Activated T-cell treated with anti-CD3 and anti-CD28 coated beads, Interleukin-2, amount 50 U/mL, for 24 hours (primary cell): ENCODE measurements at places on chromosomes 2 and 18.

GRCh38 chr2:124838406-124838805 lies 813.3 kb downstream of the CNTNAP5 start:
- DNase-seq = no peak

DNA sequence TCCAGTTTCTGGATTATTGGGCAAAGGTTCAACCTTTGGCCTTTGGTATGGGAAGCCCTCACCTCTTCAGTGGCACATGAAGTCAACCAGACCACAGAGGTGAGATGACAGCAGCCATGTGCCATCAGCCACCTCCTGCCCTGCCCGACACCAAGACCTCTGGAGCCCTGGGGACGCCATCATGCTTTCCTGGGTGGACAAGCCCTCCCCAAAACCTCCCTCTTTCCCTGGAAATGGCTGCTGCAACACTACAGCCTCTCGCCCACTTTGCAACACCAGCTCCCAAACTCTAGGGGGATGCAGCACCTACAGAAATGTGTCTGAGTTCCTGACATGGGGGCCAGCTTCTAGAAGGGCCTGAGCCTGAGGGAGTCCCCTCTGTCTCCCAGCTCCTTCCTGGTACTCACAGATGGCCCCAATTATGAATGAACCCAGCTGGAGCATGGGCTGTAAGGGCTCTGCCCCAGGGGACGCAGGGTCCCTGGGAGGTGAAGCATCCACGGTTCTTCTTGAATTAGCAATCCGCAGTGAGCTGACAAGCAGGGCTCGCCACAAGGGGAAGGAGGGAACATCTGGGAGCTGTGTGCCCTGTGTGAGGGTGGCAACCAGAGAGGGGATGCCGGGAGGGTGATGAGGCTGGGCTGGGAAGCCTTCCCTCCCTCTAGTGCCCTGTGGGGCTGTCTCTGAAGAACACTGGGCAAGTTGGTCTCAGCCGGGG lies 268.5 kb upstream of the HDAC4 start:
- DNase-seq = peak; percentile 11

GRCh38 chr2:233490831-233491230 lies 75.8 kb downstream of the USP40 start:
- DNase-seq = no peak

DNA sequence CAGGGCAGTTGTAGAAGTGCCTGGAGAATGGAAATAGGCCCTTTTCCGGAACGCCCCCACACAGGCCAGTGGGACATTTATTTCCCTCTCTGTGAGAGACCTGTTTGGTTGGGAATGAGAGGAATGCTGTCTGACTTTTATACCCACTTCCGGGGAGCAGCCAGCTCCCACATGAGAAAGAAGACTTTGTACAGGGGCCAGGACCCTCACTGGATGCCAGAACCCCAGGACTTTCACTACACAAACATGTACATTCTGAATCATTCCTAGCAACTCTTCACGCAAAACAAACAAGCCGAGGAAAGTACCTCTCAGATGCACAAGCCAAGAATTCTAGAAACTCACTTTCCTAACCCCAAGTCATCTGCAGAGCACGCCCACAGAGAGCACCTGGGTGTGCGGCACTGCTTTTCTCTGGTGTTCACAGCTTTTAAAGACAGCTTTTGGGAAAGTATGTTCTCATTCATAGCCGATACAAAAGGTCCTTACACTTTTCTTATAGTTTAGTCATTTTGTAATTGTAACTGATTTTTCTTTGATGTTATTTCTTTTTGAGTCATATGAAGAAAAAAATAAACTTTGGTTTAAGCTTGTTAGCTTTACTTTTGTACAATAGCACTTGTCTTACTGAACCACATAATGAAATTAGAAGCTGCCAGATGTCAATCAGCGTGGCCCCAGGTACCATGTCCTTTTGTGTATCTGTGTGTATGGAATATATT lies 856.1 kb upstream of the ID2 start:
- peak; percentile 53 for DNase-seq

GRCh38 chr2:234812851-234813250 lies 139.0 kb upstream of the SH3BP4 start:
- DNase-seq = no peak

- DNase-seq = peak; percentile 86
Measured at GRCh38 chr2:217789003-217789735, 213.6 kb downstream of the TNS1 start.

- DNase-seq = no peak
Measured at GRCh38 chr2:241559323-241560161, 997 bp downstream of the BOK start.

DNA sequence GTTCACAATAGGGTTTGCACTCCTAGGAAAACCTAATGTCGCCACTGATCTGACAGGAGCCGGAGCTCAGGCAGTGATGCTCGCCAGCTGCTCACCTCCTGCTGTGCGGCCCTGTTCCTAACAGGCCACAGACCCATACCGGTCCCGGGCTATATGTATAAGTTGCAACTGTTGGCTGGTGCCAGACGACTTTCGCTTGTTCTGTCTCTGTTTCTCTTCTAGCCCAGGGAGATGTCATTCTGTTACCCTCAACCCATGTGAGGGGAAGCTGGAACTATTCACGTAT lies 170.3 kb downstream of the BCL2 start:
- DNase-seq = no peak

- no peak for DNase-seq
Measured at GRCh38 chr2:183614799-183615435, 490.7 kb downstream of the NUP35 start.

DNA sequence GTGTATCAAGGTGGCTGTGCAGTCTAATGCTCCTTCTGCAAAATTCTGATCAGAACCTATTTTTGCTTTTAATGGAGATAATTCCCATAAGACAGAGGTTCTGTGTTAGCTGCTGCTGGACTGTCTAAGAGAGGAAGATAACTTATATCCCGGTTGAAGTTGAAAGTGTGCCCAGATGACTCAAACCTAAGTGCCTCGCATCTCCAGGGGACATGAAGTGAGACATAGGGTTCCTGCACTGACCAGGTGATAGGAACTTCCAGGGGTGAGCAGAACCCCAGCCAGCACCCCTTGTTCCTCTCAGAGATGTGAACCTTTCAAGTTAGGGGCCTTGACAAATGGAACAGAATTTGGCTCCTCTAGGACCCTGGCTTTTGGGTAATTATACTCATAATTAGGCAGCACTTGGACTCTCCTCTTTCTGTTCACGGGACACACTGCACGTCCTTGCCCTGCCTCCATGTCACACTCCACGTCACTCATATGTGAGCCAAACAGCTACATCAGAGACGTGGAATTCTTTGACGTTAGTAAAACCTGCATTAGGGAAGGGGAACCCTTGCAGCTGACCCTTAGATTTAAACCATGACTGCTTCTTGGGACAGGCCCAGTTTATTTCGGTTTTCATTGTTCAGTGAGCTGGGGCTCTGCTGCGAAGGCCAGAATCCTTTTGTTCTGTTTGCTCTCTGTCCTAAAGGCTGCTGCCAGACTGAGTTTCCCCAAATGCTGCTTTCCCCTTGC lies 104.5 kb upstream of the ALPP start:
- no peak for DNase-seq

DNA sequence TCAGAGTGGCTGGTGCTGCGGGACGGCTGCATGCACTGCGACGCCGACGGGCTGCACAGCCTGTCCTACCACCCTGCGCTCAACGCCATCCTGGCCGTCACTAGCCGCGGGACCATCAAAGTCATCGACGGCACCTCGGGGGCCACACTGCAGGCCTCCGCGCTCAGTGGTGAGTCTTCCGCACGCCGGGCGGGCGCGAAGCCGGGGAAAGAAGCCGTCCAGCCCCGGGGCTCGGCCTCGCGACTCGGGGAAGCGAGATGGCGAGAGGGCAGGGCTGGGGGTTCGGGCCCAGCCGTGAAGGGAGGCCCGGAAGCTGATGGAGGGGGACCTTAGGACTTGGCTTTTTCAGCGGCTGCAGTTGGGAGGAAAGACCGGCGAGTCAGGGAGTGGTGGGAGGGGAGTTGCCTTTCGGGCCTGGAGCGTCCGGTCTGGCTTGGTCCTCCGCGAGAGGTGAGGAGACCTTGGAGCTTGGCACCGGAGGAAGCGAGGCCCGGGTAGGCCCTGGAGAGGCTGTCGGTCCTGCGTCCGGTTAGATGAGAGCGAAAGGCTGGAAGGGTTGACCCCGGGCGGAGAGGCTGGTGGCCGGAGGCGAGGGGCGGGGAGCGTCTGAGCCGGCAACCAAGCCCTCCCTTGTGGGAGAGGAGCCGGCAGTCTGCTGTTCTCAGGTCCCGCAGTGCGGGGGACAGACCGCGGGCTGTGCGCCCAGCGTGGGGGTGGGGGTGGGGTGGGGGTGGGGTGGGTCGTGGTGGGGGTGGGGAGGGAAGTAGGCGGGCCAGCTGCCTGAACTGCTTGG lies 691 bp downstream of the BIRC6 start:
- DNase-seq = no peak

GRCh38 chr2:162565666-162566065 lies 221.7 kb downstream of the GCA start:
- no peak for DNase-seq

DNA sequence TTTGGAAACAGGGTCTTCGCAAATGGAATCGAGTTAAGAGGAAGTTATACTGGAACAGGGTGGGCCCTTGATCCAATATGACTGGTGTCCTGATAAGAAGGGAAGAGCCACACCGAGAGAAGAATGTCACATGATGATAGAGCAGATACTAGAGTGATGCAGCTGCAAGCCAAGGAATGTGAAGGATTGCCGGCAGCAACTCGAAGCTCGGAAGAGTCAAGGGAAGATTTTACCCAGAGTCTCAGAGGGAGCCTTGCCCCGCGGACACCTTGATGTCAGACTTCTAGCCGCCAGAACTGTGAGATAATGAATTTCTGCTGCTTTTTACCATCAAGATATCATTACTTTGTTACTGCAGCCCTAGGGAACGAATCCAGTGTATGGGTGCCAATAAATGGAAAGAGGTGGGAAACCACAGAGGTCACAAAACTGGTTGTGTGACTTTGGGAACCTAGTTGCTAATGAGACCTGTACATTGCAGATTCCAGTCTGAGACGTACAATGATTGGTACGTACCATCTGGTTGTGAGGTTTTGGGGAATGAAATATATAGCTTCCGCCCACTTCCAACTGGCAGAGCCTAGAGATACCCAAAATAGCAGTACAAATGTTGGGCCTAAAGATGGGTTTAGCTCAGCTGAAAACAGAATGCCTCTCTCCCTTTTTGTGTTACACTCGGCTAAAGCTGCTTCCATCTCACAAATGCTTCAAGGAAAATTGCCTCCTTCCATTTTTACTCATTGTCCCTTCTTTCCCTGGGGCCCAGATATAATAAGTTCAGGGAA lies 28.6 kb upstream of the VWA3B start:
- DNase-seq = no peak

- DNase-seq = no peak
Measured at GRCh38 chr2:217055624-217056023, 195.8 kb upstream of the TNP1 start.
